Activated CD4-positive, alpha-beta T cell treated with anti-CD3 and anti-CD28 coated beads for 48 hours (primary cell): ENCODE measurements at places on chromosomes 3 and 15.
A peak's percentile ranks its signal among the peaks of the same experiment; 100 is the strongest.

- DNase-seq, result no peak
Measured at GRCh38 chr3:168284728-168285127, 189.0 kb upstream of the GOLIM4 start.

- DNase-seq, result no peak
Measured at GRCh38 chr3:117226932-117227331, 517.4 kb downstream of the TUSC7 start.

GRCh38 chr3:46065294-46065705 lies 38.0 kb upstream of the XCR1 start:
- DNase-seq, result peak; percentile 83

GRCh38 chr3:122100591-122101463 lies 45.7 kb downstream of the CD86 start:
- DNase-seq, result peak; percentile 44

- DNase-seq, result peak; percentile 96
Measured at GRCh38 chr3:58177747-58178527, 32.8 kb downstream of the DNASE1L3 start.

DNA sequence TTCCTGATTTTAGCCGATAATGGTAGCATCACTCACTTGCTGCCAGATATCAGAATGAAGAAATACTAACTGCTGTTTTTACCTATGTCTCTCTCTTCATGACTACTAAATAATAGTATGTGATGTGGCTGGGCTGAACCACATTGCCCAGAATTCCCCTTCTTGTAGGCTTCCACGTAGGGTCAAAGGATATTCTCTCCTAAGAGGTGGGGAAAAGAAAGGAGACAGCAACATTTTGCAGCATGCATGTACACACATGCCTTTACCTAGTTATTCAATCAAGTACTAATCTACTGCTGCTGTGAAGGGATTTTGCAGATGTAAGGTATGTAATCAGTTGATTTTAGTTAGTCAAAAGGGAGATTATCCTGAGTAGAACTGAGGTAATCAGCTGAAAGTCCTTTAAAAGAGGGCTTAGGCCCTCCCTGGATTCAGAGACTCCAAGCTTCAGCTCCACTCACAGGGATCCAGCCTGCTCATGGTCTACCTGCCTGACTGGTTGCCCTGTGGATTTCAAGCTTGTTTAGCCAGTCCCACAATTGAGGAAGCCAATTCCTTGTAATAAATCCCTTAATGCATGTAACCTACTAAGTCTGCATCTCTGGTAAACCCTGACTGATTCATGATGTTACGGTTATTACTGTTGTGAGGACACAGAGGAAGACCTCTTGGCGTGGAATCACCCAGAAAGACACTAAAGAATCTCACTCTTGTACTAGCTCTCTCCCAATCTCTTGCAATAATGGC lies 20.4 kb downstream of the PLD1 start:
- no peak for DNase-seq

GRCh38 chr3:163562625-163563024 lies 1515.7 kb downstream of the SI start:
- no peak for DNase-seq

DNA sequence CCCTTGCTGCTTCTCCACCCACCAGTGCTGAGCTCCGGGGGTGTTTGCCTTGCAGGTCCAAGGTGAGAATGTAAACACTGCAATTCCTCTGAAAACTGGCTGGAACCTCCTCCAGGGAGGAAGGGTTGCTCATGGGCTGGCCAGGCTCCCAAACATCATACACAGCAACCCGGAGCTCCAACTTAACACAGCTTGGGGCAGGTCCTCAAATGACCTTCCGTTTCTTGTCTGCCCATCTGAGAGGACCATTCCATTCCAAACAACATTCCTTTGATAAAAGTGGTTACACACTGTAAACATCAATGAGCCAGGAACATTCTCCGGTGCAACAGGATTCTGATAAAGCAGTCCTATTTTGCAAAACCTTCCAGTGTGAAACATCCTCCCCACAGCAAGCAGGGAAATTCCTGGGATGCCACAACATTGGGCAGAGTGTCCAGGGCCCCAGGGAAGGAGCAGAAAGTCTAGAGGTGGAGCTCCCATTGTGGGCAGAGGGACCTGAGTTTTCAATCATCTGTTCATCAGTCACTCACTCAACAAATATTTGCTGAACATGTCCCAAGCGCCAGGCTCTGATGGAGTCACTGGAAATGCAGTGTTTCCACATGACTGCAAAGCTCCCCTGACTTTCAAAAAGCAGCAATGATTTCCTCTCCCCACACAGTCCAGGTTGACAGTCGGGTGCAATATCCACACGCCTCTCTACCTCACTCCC lies 7.3 kb upstream of the HEG1 start:
- no peak for DNase-seq

DNA sequence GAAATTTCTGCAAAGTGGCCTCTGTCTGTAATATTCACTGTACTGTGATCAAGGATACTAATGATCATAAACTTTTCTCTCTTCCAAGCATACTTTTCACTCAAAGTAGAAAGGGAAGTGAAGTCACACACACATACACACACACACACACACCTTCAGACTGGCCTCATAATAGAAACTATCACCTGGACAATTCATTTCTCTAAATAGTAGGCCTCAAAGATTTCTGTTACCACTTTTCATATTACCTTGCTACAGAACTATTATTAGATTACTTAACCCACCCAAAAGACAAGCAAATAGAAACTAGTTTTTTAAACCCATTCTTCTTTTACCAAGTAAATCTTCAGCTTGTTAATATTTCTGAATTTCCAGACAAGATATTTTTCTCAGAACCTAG lies 12.2 kb downstream of the CPB1 start:
- DNase-seq, result no peak

GRCh38 chr3:27138562-27138961 lies 230.6 kb downstream of the NEK10 start:
- no peak for DNase-seq

DNA sequence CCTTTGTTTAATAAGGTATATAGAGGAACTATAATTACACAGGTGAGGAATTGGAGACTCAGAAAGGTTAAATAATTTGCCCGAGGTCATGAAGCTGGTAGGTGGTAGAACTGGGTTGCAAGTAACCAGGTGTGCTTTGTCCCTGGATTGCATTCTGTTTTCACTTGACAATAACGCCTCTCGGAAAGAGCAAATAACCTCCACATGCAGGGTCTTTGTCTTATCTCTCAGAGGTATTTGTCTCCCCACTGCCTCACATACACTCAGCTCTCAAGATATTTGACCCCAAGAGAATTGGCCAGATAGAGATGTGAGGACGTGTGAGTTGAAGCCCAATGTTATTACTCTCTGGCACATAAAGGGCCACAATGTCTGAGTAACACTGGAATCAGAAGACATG lies 320.9 kb upstream of the ONECUT1 start:
- no peak for DNase-seq

GRCh38 chr15:66505430-66505811 lies 295 bp downstream of the ZWILCH start:
- DNase-seq, result no peak

DNA sequence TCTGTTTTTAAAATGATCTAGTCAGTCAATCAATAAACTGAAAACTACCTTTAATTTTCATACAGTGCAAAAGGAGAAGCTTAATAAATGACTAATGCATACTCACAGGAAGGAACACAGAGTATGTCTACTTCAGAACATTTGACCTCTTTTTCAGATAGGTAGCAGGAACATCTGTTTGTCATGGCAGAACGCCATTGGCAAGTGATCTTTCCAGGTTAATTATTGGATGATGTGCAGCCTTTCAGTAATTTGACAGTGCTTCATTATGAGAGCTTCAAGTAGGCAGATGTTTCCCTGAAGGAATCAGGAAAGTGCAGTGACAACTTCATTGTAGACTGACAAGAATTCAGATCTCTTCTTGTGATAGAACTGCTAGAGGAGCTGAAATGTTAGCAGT lies 325.0 kb downstream of the OTOL1 start:
- no peak for DNase-seq

GRCh38 chr3:119808244-119808643 lies 26.3 kb downstream of the NR1I2 start:
- DNase-seq, result no peak

DNA sequence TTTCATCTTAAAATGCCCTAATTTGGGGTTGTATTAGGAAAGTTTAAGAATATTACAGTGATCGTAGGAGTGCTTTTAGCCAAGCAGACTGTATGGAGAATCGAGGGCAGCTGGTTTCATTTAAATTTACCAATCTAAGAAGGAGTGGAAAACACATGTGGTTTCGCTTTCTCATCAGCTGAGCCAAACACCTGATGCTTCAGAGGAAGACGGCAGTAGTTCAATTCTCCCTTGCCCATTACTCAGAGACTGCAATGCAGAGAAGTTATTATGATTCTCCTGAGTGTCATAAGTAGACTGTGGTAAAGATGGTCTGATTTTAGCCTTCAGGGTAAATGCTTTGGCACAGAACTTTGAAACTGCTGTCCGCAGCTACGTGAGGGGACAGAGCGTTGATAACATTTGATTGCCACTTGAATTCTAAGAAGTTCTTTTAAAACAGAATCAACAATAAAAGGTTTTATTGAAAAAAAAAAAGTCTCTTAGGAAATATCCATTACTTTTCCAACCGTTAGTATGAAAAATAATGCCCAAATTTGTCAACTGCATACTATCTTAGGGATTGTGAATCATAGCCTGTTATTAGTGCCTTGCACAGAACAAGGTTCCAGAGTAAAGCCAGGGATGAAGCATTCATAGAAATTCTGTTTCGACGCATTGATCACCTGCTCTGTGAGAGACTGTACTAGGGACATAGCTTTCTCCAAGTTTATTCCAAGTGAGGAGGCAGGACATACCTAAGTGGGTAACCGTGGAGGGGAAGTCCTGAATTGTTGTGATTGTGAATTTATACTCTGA lies 25.6 kb downstream of the LYSMD4 start:
- peak; percentile 49 for DNase-seq

GRCh38 chr3:99498550-99499234 lies 139.7 kb upstream of the COL8A1 start:
- DNase-seq, result no peak

- DNase-seq, result peak; percentile 45
Measured at GRCh38 chr15:70491201-70491621, 272.1 kb downstream of the UACA start.

- no peak for DNase-seq
Measured at GRCh38 chr3:53845881-53846133, 412 bp downstream of the CHDH start.

GRCh38 chr3:195196266-195196665 lies 74.7 kb downstream of the XXYLT1 start:
- no peak for DNase-seq

GRCh38 chr3:3085782-3086181 lies 24.4 kb downstream of the IL5RA start:
- no peak for DNase-seq

DNA sequence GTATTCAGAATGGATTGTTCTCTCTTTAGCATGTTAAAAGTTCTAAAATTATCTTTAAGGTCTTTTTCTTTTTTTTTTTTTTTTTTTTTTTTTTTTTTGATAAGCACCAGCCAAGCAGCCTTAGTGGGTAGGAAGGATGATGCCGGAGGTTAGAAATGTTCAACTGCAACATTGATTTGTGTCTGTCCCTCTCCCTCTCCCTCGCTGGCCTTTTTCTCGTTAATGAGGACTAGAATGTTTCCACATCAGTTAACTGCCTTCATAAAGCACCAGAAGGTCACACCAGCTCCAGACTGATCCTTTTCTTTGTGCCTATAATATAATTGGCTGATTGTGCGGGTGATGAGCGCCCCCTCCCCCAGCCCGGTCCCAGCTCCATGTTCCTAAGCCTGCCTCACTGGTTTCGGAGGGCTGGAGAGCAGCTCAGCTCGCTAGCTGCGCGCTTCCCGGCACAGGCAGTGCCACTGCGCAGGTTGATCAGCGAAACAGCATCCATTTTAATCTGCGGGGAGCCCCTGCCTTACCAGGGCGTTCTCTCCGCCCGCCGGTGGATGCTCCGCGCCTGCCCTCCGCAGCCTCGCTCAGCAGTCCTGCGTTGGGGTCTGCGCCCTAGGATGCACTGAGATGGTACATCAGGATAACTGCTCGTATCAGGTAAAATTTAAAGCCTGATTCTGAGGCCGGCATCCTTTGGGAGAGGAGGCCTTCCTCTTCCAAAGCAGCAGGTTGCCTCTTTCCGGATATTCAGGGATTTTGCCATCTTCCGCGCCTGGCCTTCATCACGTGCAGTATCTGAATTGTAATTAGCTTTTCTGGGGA lies 148.9 kb upstream of the IL12A start:
- DNase-seq, result peak; percentile 3

DNA sequence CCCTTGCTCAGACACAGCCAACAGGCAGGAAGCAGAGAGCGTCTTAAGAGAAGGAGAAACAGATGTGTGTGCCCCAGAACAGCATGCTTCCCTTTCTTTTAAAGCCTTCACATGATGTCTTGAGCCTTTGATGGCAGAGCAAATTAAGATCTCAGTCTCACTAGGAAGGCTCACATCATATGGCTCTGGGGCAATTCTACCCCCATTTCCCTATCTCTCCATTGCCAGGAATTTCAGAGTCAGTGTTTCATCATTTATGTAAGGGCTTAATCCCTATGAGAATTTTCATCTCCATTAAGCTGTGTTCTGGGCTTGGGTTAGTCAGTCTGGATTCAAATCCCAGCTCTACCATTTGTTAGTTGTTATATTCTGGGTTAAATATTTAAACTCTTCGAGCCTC lies 41.4 kb upstream of the GLCE start:
- DNase-seq, result no peak

DNA sequence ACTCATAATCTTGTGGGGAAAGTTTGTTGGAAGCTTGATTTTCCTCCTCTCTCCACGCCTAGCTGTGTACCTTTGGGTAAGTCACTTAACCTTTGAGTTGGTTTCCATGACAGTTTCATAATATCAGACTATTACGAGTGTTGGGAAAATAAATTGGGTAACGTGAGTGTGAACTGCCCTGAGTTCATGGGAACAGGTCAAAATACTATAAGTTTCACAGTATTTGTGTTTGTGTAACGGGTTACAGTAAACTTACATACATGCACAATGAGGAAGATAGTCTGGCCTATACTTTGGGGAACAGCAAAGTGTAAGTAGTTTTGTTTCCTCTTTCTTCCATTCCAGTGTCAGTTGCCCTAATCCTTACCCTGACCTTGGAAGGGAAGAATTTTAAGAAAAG lies 509.9 kb downstream of the MECOM start:
- DNase-seq, result no peak

DNA sequence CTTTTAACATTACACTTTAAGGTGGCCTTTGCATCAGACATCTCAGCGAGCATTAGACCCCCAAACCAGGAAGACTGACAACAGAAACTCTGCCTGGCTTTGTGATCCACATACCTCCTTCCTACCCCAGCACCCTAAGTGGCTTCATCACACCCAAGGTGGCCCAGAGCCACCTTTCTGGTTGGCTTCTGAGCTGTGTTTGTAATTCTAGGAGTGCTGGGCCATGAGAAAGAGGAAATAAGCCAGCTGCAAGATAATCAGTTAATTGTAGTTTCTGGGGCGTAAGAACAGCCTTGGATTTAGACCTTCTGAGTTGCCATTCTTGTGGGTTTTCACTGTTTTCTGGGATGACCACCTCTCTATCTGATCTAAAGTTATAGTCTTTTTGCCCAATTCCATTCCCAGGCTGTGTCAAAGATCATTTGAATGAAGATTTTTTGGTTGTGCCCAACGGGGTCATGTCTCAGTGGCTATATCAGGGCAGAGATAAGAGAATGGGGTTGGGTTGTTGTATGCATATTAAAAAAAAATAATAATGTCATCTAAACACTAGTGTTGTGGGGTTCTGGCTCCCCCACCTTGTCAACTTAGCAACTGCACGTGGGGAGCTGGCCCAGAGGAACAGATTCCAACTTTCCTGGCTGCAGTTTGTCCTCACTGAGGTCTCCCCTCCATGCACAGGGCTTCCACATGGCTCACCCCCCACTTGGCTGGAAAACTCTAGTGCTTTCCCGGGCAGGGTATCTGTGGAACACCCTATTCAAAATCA lies 234.8 kb upstream of the WNT5A start:
- peak; percentile 3 for DNase-seq

- no peak for DNase-seq
Measured at GRCh38 chr3:23002151-23002550, 201.0 kb upstream of the UBE2E2 start.
